Effector memory CD4-positive, alpha-beta T cell (primary cell): ENCODE measurements at places on chromosomes 2 and 18.

GRCh38 chr2:21804151-21804550, 680.4 kb downstream of the TDRD15 start:
- no peak for DNase-seq

DNA sequence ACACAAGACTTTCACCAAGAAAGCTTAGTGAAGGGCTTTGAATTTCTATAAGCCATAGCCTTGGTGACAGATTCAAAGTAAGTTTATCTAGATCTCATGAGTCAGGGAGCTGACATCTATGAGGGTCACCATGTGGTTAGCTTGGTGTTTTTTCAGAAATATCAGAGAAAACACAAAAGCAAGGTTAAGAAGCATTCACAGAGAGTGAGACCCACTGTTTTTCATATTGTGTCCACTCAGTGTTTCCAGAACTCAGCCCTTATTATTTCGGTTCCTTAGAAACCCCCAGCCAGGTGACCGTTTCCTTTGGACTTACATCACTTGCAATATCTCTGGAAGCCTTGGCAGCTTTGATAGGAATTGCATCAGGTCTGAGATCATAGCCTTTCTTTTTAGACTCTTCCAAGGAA, 76.6 kb downstream of the NEB start:
- DNase-seq = no peak

- no peak for DNase-seq
Observed at GRCh38 chr2:173119069-173119807, 43.6 kb downstream of the MAP3K20 start.

DNA sequence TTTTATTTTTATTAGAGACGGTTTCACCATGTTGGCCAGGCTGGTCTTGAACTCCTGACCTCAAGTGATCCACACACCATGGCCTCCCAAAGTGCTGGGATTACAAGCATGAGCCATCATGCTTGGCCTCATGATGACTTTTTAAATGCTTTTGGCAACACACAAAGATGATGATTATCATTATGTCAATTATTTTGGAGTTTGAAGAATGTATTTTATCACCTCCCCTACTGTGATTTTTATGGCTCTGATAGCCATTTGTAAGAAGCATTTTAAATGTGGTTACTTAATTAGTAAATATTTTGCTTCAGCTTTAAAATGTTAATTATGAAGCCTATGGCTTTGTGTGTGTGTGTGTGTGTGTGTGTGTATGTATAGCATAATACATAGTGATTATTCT, 45.1 kb upstream of the RAB27B start:
- DNase-seq = no peak

GRCh38 chr18:23542461-23542860, 39.1 kb downstream of the RMC1 start:
- DNase-seq = no peak

GRCh38 chr2:112006076-112006410, 49.0 kb upstream of the TMEM87B start:
- DNase-seq = no peak

- DNase-seq = no peak
Observed at GRCh38 chr2:120871016-120871635, 135.5 kb downstream of the GLI2 start.

DNA sequence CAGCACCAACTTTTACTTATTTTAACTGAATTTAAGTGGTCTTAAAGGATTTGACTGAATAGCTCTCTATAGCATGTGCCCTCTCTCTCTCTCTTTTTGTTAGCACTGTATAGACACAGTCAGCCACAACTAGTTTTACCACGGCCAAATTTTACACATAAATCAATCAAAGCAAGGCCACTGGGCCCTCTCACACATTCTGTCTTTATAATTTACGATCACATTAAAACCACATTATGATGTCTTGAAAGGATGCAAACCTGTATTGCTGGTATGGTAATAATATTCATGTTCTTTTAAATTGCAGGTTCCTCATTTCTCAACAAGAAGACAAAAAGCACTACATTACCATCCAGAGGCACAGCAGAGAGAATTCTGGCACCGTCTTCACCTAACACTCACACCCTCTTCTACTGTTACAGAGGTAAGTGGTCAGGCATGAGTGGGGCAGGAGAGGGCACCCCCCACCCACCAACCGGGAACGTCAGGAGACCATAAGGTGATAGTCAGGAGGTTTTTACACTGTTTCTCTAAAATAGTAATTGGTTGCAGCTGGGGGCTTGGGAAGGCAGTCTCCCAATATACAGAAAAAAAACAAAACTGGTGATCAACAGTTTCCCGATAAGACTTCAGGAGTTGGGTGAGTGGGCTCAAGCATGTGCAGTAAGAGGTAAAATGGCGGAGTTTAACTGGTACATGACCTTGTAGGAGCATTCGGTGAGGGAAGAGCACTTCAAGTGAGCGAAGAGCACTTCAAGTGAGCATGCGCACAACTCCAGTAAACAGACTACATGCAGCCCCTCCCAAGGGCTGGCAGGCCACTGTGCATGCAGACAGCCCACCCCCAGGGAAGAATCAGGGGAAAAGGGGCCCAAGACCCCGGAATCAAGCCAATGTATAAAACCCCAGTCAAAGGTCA, 296.7 kb downstream of the PIEZO2 start:
- DNase-seq = no peak

GRCh38 chr18:54957296-54957832, 1.9 kb downstream of the CCDC68 start:
- no peak for DNase-seq

GRCh38 chr2:191847764-191848163, 876 bp upstream of the CAVIN2 start:
- no peak for DNase-seq

DNA sequence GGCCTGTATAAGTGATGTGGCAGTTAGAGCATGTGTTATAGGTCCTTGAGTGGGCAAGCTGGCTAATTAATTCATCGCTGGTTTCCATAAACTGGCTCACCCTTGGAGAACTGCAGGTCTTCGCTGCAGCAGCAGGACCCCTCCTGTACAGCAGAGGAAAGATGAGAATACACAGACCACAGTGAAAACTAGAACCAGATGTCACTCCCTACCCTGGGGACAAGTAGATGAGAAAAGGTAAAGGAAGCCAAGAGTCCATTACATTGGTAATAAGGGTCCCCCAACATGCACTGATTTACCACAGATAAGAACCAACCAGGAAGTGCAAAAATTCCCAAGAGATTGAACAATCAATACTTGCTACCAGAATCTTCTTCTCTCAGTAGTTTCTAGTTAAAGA, 415.6 kb upstream of the LYPD1 start:
- no peak for DNase-seq

- DNase-seq = no peak
Observed at GRCh38 chr2:74893332-74893731, 59.4 kb downstream of the HK2 start.

DNA sequence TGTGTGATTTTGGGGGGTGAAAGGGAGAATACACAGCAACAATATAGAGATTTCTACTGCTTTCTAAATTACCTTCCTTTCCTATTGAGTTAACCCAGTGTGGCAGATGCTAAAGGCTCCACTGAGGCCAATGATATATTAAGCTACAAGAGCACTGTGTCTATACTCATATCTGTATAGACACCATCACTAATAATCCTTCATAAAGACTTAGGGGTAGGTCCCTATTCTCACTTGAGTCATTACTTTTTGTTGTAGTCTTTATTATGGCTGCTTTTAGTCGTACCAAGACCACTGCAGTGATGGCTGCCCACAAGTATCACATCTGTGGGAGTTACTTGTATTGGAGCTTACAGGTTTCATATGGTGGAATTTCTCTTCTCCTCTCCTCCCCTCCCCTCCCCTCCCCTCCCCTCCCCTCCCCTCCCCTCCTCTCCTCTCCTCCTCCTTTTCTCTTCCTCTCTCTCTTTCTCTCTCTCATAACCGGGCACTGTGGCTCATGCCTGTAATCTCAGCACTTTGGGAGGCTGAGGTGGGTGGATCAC, 637.6 kb downstream of the ADCYAP1 start:
- no peak for DNase-seq

DNA sequence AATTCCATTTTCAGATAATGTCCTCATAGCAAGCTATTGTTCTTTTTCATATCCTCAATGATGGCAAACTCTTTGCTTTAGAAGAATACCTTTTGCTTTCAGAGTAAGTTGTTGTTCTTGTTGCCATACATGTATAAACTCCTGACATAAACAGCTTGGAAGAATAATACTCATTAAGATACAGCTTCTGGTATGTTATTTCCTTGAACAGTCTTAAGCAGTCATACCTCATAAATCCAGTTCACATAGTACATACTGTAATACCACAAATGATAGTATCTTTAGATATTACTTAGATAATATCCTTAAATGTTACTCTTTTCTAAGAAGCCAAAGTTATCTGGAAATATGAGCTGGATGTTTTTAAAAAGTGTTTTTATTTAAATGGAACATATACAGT, 23.2 kb downstream of the METTL8 start:
- DNase-seq = no peak

DNA sequence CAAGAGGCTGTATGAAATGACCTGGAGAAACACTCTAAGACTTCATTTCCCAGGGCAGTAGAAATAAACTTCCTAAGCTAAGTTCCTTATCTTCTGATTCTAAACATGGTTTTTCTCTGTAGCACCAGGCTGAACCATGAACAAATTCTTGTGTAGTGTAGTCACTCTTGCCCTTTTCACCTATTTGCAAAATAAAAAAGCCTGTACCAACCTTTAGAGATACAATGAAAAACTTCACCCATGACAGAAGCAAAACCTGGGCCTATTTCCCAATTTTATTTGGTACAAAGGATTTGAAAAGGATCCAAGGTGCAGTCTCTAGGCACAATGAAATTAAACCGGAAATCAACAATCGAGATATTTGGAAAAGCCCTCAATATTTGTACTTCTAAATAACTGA, 43.6 kb downstream of the POLR1A start:
- no peak for DNase-seq

- DNase-seq = no peak
Observed at GRCh38 chr2:193988784-193989183, 1668.2 kb upstream of the SLC39A10 start.

GRCh38 chr2:20050646-20051531, 539 bp downstream of the LAPTM4A start:
- peak; percentile 1 for DNase-seq

GRCh38 chr18:28802546-28802945, 625.6 kb upstream of the CDH2 start:
- DNase-seq = no peak

GRCh38 chr2:233976690-233977294, 59.6 kb downstream of the TRPM8 start:
- no peak for DNase-seq
